ENCODE measurements at places on chromosomes 5 and 9.

GRCh38 chr5:7425830-7426229, 29.9 kb downstream of the ADCY2 start:
- no peak for DNase-seq

DNA sequence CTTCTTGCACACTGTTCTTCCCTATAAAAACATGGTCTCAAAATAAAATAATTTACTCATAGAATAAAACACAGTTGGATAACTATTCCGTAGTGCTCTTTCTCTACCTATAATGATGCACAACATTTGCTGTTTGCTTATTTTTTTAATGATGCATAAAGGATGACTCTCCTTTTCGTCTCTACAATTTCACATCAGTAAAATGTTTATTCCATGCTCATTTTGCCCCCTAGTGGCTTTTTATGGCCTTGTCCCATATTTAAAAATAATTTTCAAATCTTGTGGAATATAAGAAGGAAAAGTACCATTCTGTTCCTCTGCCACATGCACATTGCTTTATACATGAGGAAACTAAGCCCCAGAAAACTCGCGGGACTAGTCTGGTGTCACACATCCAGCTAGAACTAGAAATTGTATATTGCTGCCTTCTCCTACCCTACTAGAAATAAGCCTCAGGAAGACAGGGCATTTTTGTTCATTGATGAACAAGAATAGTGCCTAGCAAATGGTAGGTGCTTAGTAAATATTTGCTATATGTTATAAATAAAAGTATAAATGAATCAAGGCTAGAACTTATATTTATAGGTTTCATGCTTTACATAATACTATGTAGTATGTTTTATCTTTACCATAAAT, 12.7 kb downstream of the KCTD16 start:
- no peak for DNase-seq

DNA sequence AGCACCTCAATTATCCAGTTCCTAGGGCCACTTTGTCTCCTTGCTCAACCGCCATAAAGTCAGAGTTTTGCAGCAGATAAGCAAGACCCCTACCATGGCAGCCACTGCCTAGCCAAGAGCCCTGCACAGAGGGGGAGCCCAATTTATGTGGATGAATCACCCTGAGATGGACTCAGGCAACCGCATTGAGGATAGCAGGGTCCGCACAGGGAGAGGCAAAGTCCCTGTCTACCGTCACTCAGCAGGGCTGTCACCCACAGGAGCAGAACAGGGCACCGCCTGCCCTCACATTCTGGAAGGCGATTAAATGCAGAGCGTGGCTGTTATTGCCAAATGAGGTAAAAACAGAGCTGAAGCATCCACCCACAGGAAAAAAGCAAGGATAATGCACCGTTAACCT, 1.7 kb downstream of the FBP2 start:
- no peak for DNase-seq

DNA sequence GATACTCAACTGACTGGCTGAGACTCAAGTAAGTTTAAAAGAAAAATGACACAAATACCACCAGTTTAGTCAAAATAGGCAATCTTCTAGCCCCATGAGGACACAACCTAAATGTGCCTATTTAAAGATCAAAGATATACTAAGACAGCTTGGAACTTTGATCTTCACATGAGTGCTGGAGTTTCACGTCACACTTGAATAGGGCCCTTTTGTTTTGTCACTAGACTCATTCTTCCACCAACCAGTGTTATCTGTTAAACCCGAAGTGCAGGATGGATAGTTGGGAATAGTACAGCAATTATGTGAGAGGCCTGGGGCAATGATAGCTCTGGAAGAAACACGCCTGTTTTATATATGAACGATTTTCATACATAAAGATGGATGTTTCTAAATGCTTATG, 792.8 kb upstream of the NUDT12 start:
- DNase-seq: no peak

- no peak for DNase-seq
Observed at GRCh38 chr5:115348175-115348574, 51.7 kb upstream of the CCDC112 start.

- no peak for DNase-seq
Observed at GRCh38 chr9:77978086-77978781, 53.4 kb downstream of the GNAQ start.

DNA sequence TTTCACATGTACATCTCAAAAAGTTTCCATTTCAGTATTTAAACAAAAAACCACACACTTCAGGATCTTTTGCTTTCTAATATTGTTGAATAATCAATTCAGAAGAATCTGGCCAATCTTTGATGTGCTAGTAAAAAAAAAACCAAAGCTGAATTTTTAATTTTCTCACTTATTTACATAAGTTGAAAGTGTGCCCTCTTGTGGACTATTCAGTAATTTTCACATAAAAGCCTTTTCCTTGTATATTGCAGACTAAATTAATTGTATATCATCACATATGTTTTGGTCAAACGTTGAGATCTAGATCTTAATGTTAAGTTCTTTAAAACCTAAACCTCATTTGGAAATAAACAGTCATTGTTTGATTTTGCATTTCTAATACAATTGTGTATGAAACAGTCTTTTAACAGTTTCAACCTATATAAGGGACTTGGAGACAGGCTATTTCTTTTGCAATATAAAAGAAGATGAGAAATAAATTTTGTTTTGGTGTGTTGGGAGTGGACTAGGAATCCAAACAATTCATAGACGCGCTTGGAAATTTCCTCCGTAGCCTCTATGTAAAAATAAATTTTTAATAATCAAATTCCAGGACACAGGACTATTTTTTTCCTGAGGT, 68.1 kb downstream of the NIPBL start:
- DNase-seq: no peak

GRCh38 chr5:124303366-124303765, 443.1 kb downstream of the ZNF608 start:
- DNase-seq: no peak

GRCh38 chr9:128365525-128365924, 5.6 kb upstream of the URM1 start:
- DNase-seq: no peak

DNA sequence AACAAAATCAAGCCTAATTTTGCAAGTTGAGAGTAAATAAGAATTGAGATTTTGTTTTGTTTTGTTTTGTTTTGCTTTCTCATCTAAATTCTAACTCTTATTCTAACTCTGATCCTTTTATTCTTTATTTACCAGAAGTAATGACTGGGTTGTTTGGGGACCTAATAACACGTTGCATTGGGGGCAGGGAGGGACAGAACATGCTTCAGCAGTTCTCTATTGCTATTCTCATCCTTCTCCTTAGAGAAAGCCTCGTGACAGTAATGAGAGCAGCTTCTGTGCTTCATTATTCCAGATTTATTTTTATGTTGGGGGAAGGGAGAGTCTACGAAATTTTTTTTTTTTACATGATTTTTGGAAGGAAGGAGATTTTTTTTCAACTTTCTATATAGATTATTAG, 21.1 kb downstream of the CPEB4 start:
- no peak for DNase-seq

DNA sequence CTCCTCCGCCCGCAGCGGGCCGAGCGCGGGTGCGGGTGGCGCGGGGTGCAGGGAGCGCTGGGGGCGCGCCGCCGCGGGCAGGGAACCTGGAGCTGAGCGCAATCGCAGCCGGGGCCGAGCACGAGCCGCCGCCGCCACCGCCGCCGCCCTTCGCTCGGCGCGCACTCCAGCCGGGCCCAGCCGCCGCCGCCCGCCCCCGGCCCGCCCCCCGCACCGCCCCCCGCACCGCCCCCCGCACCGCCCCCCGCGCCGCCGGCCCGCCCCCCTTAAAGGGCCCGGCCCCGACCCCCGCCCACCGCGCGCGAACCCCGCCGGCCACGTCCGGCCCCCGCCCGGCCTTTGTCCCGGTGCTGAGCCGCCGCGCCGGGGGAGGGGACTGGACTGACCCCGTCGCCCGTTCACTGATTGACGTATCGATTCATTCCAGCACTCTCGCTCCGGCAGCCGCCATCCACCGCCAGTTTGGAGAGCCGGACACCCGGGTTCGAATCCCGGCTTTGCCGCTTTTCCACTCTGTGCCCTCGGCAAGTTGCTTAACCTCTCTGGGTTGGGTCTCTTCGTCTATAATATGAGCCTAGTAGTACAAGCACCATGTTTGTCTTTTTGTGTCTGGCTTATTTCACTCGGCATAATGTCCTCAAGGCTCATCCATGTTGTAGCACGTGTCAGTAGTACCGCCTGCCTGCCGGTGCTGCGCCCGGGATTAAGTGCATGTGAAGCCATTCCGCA, at the start of gene SH3PXD2B:
TSS of gene SH3PXD2B (minus strand) at position 168 of the 729 bp plus-strand sequence. CDS start 173 bp downstream, outside the sequence.
- DNase-seq: peak; percentile 7

DNA sequence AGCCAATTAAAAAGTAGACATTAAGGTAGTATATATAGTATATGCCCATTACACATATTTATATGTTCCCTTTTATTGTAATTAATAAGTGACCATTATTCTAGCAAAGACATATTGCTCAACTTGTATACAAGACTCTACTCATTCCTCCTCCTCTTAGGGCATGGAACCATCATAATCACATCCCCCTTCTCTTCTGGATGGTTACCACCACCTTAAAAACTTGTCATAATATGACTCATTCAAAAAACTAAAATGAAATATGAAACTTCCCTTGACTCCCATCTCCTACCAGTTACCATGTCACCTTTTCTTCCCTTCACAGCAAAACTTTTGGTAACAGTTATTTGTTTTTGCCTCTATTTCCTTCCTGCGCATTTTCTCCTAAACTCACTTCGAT, 438.7 kb downstream of the KDM4C start:
- no peak for DNase-seq

- DNase-seq: no peak
Observed at GRCh38 chr5:107277485-107278125, 393.1 kb downstream of the EFNA5 start.

DNA sequence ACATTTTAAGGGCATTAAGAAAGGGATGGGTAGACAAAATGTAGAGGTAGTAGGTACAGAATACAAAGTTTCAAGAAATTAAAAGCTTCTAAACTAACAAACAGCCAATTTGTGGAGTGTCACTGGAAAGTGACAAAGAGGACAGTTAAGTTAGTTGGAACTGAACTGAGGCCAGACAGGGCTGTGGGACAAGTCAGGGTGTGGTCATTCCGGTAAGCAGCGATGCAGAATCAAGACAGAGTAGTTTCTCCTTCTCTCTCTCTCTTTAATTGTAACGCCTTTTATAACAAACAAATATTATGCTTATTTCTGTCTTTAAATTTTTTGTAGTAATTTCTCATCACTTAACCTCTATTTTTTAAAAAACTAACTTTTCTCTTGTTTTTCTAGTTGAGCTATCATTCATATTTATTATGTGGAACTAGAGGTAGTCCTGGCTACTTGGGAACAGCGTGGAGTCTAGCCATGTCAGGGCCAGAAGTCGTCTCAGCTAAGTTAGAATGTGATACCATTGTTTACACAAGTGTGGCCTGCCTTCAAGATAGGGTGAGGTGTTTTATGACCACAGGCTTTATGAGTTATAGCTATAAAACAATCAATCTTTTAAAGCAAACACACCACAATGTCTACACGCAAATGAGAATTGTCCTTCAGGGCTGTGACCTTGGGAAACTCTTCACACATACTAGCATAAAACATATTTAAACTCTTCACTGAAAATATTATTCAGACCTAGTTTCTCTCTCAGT, 115.3 kb upstream of the CDKN2B start:
- no peak for DNase-seq

- DNase-seq: no peak
Observed at GRCh38 chr9:93114169-93114983, 18.4 kb downstream of the CARD19 start.

- no peak for DNase-seq
Observed at GRCh38 chr5:137651022-137651421, 84.9 kb downstream of the KLHL3 start.

DNA sequence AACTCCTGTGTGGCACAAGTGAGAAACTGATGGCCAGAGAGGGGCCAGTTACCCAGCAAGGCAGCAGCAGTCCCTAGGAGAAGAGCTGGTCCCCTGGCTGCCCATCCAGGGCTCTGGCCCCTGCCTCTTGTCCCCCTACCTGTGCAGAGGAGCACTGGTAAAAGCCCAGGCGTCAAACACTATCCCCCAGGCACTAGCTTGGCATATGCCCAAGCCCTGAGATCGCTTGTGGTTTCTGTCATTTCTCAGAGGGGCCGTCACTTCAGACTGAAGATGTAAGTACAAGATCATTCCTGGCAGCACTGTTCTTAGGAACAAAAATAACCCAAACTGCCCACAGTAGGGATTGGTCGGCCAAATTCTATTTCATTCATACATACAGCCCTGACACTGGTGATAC, 53.9 kb downstream of the COL15A1 start:
- DNase-seq: no peak

GRCh38 chr9:137299203-137299565, 2.9 kb downstream of the NRARP start:
- no peak for DNase-seq

DNA sequence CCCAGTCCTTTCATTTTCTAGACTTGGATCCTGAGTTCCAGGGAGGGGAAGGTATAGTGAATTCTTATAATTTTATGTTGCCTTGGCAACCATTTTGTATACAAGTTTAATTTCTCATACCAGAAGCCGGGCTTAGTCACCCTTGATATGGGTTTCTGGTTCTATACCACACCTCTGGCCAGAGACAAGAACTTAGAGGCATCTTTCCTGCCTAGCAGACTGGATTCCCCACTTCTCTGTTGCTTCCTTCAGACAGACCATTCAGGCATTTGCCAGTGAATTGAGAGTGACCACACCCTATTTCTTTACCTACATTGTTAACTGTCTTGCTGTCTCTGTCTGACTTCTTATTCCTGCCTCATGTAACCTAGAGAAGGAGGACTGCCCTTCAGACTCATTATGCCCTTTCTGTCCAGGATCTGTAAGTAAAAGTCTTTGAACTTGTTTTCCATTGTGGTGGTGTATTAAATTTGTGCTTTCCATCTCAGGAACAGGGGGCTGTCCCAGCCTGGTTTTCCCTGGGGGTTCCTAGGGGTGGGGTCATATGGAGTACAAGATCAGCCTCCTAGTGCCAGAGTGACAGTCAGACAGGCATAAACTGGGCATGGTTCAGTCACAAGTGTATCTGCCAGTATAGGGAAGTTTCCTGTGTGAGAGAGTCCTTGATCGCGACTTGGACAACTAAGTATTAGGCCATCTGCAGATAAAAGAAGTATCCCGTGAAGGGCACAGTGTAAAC, 27.4 kb downstream of the TNFSF8 start:
- no peak for DNase-seq

DNA sequence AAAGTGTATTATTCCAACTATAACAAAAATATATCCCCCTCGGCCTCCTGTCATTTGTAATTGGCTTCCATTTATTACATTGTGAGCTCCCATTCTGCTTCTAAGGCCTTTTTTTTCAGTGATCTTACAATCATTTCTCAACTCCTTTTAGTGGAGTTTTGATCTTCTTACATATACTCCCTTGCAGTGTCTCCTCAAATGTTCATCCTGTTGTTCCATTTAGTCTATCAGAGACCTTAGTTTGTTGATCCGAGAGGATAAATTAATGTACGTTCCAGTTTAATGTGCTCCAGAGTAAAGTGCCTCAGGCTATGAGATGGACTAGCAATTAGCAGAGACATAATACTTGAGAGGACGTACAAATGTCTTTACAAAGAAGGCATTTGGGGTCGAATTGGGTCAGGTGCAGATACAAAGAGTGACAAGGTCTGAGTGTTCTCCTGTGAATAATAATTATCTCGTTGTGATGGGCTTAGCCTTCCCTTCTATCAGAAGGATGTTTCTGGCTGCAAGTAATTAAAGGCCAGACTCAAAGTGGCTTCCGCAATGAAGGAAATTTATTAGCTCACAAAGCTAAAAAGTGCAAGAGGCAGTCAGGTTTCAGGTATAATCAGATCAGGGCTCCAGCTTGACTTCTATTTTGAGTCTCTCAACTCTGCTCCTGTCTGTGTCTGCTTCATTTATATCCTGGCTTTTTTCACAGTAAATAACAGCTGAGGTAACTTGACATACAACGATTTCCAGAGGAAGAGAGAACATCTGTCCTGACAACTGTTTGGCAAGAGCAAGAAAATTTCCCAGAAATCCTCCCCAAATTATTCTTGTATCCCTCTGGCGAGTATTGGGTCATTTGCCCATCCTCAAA, 30.1 kb downstream of the ARRDC3 start:
- DNase-seq: no peak
